NCI-H1694 (cell line): ENCODE measurements at places on chromosomes 12 and 14.

GRCh38 chr12:59007620-59008019, 87.3 kb upstream of the LRIG3 start:
- DNase-seq, result no peak

DNA sequence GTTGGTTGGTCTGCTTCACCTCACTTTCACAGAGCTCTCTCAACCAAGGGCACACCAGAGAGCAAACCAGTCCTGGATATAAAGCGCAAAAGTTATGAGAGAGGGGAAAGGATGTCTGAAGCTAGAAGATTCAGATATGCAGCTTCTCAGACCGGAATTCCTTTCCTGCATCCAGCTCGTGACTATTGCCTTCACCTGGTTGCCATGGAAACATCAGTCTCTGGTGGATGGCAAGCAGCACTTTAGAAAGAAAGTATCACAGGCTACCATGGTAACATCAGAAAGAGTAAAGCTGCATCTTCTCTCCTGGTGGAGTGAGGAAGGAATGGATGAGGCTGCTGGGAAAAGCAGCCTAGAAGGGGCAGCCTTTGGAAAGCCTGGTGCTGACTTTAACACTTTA, 13.7 kb downstream of the REM2 start:
- no peak for DNase-seq

DNA sequence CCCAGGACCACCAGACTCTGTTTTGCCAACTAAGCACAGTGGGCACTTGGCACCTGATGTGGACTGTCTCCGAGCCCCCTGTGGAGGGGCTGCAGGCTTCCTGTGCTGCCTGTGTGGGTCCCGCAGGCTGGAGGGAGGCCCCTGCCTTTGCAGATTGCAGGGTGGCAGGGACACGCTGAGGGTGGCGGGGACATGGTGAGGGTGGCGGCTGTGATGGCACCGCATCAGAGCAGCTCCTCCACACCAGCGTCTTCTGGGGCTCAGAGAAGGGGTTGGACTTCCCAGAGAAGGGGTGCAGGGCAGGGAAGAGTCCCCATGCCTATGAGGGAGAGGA, 8.1 kb downstream of the ZFYVE21 start:
- no peak for DNase-seq

DNA sequence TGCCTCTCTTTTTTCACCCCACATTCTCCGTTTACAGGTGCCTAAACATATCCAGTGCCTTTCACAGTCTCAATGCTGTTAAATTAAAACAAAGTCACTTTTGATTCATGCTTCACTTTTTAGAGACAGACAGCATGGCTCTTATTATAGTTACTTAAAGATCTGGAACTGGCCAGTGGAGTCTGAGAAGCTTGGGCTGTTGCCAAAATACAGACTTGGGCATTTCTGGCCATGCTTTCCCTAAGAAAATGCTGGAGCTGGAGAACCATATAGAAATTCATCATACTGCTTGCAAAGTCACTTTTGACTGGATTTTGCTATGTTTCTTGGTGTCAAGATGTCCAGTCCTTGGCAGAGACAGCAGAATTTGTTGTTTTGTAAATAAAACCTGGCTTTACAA, 12.2 kb upstream of the GPR68 start:
- no peak for DNase-seq

DNA sequence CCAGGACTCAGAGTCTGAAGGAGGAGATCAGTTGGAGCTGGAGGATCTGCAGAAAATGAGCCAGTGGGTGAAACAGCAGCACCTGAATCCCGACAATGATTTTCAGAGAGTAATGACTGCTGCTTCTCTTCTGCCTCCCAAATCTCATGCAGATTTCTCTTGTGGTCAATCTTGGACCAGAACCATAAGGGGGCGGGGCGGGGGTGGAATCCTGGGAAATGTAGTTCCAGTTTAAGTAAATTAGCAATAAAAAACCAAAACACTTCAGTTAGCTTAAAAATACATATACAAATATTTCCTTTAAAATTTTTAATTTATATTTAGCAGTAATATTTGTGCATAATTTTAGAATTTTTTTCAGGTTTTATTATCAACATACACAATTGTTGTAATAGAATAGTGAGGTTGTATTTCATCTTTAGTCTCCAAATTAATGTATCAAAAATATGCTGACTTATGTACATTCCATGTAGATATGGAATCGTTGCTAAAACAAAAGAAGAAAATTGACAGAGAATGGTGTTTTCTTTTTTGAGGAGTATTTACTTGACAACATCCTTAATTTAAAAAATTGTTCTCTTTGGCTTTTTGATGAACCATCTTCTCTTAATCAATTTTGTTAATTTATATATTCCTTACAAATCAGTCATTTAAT, 223.5 kb upstream of the SYT10 start:
- no peak for DNase-seq

DNA sequence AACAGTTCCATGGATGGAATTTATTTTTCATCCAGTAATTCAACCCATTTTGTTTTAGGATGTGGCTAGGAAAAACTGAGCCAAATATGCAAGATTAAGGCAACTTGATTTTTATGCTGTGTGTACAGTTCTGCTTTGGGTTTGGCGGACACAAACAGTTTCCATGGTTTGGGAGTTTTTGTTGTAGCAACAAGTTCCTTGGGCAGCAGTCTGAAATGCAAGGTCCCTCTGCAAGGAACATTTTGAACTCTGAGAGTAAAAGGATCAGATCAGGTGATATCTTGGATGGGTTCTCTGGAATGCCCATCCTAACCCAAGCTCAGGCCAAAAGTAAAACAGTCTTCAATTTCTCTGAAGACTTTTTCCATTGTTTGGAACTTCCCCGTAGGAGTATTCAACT, 161.2 kb downstream of the TMX1 start:
- DNase-seq, result no peak

DNA sequence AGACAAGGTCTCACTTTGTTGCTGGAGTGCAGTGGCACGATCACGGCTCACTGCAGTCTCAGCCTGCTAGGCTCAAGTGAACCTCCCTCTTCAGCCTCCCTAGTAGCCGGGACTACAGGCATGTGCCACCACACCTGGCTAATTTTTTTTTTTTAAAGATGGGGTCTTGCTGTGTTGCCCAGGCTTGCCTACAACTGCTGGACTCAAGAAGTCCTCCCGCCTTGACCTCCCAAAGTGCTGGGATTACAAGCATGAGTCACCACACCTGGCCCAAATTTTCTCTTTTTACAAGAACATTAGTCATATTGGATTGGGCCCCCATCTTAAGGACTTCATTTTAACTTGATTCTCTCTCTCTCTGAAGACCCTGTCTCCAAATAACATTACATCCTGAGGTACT, 7.0 kb upstream of the HECTD4 start:
- DNase-seq, result no peak

DNA sequence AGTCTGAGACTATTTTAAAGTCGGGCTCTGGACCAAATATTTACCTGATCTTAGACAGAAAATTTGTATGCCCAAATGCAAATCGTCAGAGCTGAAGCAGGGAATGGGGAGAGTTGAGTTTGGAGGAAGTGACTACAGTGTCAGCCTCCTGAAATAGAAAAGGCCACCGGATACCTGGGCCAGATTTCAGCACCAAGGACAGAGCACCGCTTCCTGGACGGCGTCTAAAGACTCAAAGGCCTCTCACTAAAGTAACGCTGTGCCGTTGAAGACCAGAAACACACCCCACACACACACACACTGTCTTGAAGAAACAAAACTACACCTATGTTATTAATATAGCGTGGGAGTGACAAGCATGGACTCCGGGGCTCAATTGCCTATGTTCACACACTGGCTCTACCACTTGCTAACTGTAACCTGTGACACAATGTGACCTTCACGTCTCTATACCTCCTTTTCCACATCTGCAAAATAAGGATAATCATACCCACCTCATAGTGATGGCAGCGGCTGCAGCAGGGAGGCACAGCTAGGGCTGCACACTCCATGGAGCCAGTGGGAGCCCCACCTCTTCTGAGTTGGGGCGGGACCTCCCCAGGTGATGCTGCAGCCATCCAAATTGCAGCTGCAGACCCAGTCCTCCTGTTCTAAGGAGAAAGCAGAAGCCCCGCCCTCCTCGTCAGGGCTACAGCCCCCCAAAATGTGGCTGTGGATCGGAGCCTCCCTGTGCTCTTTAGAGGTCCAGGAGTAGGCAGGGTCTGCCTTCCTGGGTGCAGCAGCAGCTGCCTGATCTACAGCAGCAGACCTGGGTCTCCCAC, 35.6 kb downstream of the KRT76 start:
- DNase-seq, result no peak

DNA sequence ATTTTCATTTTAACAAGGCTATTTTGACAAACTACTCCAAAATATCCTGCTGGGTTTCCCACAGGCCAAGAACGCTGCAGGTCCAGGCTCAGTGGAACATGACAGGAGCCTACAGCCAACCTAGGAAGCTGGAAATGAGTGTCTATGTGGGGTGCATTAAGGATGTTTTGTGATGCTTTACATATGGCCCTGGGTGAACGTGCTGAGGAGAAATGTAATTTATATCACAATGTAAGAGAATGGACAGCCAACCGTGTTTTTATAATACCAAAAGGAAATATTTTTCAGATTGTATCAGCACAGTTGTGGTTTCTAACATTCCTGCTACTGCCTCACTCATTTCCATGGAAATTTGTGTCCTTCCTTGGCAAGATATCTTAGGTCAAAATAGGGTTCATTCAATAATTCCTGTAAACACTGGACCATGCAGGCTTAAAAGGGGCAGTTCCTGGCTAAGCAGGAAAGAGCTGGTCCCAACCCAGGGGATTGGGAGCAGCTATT, 51.5 kb downstream of the ST8SIA1 start:
- no peak for DNase-seq

GRCh38 chr14:103061482-103061976, 4.2 kb upstream of the CDC42BPB start:
- DNase-seq, result no peak

DNA sequence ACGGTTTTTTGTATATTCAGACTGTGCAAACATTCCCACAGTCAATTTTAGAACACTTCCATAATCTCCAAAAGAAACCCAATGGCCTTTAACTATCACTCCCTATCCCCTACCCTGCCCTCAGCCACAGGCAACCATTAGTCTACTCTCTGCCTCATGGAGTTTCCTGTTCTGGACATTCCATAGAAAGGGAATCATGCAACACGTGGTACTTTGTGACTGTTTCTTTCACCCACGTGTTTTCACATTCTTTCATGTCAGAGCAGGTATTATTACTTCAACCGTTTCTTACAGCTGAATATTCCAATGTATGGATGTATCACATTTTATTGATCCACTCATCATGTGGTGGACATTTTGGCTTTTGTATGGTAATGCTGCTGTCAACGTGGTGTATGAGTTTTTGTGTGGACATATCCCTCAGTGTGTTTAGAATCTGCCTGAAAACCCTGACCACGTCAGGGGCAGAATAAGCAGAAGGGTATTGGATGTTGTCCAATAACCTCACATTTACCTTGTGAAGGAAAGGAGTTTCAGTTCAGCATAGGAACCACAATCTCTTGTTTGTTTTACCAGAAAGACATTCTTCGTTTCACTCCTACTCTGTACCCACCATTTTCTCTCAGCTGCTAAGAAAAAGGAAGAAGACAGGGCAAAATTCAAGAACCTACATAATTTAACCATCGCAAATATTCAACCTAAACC, 107.5 kb upstream of the DYRK2 start:
- DNase-seq, result no peak

- no peak for DNase-seq
Observed at GRCh38 chr12:14156606-14157005, 175.2 kb upstream of the GRIN2B start.

- peak; percentile 65 for DNase-seq
Observed at GRCh38 chr12:49838973-49839633, 3.8 kb downstream of the BCDIN3D start.

DNA sequence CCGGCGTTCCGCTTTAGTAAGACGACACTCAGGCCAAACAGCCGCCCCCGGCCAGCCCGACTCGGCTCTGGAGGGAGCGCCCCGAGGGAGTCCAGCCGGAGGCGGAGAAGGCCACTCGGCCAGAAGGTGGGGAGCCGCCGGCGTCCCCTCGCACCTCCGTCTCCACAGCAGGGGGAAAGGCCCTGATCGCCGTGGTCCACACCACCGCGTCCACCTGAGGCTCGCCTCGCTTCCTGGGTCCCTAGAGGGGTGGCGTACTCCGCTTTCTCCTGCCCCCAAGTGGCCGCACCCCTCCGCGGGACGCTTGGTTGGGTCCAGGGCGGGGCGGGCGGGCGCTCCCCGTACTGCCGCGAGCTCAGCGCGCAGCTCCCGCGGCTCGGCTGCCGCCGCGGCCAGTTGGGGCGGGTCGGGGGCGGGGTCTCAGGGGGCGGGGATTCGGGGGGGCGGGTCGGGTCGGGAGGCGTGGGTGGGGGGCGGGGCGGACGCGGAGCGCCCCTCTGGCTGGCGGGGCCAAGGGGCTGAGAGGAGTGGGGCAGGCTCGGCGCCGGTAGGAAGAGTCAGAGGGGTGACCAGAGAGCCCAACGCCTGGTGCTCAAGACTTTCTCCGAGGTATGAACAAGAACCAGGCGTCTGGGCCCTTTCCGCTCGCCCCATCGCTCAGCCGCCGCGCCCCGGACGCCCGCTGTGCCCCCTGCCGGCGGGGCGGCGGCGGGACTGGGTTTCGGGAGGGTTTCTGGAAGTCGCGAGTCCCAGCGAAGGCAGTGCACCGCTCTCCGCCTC, at the start of gene FRMD6:
Gene FRMD6, plus strand, starts transcription at position 523 of the 780 bp plus-strand sequence. CDS start 37,927 bp downstream, outside the sequence.
- DNase-seq, result peak; percentile 67

DNA sequence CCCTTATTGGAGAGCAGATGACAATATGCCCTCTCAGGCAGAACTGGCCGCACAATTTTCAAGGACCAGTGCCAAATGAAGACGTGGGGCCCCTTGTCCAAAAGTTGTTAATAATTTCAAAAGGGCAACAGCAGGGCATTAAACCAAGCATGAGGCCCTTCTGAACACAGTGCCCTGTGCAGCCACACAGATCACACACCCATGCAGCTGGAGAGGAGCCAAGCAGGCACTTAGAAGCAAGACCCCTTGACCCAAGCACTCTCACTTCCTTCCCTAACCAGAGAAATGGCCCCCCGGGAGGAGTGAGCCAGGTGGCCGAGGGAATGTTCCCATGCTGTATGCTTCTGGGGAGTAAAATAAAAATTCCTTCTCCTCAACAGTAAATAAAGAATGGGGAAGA, 114.0 kb upstream of the TMPO start:
- DNase-seq, result no peak

GRCh38 chr14:77088645-77089044, 9.4 kb upstream of the CIPC start:
- no peak for DNase-seq

GRCh38 chr12:62075870-62076269, 184.3 kb upstream of the USP15 start:
- no peak for DNase-seq

- DNase-seq, result no peak
Observed at GRCh38 chr12:114990381-114990780, 306.4 kb upstream of the TBX3 start.

DNA sequence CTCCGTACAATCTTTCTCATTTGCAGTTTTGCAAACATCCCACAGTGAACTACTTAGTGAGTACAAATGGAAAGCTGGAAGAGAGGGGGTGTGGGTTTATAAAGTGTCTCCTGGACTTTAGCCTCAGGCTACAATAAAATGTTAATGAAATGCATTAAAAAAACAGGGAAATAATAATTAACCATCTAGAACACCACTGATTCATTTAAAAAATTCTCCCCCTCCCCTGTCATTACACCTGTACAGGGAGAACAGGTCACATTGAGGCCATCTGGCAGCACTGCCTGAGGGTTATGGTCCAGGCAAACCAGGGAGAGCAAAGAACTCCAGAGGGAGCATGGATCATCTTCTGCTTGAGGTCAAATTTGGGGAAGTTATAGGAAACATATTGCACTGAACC, 96.3 kb downstream of the TSPAN8 start:
- no peak for DNase-seq
